ENCODE measurements at places on chromosomes 7 and 10.

DNA sequence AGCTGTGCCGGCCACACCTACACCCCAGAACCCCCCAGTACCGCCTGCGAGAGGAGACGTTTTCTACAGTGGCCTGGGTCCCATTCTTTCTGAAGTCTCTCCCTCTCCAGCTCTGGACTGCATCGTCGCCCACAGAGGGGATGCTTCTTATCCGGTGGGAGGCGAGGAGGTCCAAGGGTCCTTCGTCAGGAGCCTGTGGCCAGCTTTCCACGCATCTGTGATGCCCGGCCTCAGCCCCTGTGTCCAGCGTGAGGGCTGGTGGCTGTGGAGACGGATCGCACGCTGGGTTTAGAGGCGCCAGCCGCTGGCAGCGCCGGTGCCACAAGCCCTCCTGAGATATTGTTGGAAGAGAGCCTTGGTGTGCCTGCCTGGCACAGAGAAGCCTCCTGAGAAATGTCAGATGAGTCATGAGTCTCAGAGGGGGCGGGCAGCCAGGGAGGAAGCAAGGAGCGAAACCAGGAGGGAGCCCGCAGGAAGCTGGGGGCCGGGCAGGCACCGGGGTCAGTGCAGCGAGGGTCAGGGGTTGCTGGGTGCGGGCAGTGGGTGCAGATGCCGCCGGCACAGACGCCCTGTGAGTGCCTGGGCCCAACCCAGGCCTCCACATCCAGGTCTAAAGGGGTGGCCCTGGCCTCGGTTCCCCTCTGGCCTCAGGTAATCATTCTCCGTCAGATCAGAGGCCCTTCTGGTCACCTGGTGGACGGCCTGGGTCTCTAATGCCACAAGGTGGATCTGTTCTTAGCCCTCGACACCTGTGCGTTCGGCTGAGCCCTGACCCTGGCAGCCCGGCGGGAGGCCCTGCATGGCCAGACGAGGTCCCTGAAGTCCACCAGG is 86.0 kb upstream of the DIP2C start:
- no peak for DNase-seq

DNA sequence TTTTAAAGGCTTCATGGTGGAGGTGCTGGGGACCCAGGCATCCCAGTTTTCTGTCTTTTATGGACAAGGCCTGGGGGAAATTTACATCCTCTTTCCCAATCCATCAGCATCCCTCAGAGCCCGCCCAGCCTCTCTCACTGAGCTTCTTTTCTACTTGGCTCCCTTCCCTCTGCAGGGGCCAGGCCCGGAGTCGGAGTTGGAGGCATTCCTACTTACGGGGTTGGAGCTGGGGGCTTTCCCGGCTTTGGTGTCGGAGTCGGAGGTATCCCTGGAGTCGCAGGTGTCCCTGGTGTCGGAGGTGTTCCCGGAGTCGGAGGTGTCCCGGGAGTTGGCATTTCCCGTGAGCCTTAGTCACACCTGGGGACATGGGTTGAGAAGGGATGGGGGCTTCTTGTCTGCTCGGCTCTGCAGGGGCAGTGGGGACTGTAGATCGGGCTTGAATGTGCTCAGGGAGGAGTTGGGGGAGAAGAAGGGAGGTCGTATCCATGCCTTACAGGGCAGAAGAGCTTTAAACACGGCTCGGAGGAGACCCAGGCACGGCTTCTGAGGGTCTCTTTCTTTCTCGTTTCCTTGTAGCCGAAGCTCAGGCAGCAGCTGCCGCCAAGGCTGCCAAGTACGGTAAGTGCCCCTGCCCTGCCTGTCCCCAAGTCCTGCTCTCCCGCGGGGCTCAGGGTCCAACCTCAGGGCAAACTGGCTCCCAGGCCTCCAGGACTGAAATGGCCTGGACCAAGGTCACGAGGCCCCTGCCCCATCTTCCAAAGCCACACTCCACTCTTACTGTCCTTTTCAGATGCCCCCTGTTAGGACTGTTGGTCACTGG is 27.3 kb upstream of the LIMK1 start:
- DNase-seq, result no peak

DNA sequence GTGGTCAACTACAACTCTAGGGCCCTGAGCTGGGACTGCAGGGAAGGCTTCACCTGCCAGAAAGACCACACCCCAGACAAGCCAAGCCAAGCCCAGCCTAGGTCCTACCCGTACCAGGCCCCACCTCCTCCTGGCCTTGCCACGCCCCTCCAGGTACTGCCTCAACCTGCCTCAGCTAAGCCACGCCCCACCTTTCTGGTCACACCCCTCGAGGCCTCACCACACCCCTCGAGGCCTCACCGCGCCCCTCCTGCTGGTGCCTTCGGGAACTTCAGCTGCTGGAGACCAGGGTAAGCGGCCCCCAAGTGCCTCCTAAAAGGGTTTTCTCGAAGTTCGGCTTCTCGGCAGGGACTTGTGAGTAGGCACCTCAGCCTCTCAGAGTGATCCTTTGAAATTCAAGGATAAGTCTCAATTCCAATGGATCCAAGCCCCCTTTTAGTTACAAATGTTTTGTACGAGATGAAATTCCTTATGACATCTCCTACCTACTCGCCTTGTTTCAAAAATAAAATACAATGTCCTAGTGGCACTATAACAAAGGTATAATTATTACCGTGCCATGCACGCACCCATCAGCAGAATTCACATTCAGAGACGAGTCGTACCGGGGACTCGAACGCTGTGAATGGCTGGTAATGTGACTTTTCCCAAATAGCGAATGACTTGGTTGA is 171.2 kb downstream of the ARHGAP21 start:
- no peak for DNase-seq

- DNase-seq, result no peak
Measured at GRCh38 chr10:26221541-26221940, 5.0 kb downstream of the GAD2 start.

DNA sequence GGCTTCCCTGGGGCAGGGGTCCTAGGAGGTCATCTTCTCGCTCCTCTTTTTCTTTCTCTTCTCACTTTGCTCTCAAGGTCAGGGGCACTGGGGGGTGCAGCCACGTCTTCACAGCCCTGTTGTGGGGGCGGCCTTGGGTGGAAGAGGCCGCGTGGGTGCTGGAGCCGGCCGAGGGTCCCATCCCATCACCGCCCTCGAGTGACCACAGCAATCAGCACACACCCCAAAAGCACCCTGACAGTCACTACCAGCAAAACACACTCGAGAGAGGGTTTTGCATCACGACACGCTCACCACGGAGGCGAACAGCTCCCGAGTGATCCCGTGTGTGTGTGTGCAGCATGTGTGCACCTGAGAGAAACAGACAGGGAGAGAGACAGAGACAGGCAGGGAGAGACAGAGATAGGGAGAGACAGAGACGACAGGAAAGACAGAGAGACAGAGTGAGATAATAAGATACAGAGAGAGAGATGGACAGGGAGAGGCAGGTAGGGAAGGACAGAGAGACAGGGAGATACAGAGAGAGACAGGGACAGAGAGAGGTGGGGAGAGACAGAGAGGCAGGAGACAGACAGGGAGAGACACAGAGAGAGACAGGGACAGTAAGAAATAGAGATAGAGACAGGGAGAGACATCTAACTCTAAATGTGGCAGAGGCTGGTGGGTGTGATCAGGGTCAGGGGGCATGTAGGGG is 100.9 kb downstream of the WDR37 start:
- DNase-seq, result no peak

DNA sequence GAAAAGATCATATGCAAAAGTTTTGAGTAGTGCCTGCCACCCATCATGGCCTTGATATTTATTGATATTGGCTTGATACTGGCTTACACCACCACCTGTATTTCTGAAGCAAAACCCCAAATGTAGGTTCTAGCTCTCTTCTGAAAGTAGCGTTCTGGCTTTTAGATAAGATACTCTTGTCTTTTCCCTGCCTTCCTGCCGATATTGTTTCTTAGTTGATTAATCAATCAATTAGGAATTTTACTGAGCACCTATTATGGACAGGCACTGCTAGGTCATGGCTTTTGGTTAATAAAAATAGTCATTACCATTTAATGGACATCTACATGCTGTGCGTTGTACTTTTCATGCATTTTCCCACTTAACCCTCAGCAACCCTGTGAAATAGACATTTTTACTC is 7.9 kb downstream of the SFRP5 start:
- DNase-seq, result no peak

DNA sequence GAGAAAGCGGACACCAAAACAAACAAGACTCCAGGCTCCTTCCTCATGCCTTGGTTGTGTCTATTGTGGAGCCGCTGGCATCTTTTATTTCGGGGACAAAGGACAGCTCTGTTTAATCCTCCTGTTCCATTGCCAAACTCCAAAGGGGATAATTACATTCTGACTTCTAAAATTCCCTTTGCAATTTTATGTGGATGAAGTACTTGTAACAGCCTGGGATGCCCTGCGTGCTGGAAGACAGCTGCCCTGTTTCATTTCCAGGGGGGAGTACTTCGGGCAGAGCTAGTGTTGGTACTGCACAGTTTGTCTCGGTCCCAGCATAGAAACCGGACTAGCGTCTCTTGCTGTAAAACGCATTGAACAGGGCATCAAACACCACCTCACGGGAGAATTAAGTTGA is 90.9 kb downstream of the BAMBI start:
- no peak for DNase-seq

- DNase-seq, result no peak
Measured at GRCh38 chr7:6545398-6546126, 5.7 kb downstream of the GRID2IP start.

- no peak for DNase-seq
Measured at GRCh38 chr10:70905071-70906021, 17.0 kb upstream of the PCBD1 start.

DNA sequence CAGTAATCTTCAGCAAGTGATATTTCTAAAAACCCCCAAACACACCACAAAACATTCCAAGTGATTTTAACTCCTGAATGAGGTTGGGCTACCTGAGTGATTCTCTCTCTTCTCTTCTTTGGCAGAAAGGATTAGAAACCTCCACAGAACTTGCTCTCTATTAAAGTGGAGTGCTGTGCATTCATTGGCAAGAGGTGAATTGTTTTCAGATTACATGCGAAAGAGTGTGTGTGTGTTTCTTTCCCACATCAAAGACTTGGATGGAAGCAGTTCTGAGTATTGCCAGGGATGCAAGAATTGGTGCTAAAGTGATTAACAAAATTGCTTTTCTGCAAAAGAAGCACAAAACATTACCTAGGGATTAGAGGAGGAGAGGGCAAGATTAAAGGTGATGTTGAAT is 13.1 kb upstream of the FBXW4 start:
- no peak for DNase-seq

- no peak for DNase-seq
Measured at GRCh38 chr10:122649903-122650302, 49.7 kb downstream of the C10orf120 start.

DNA sequence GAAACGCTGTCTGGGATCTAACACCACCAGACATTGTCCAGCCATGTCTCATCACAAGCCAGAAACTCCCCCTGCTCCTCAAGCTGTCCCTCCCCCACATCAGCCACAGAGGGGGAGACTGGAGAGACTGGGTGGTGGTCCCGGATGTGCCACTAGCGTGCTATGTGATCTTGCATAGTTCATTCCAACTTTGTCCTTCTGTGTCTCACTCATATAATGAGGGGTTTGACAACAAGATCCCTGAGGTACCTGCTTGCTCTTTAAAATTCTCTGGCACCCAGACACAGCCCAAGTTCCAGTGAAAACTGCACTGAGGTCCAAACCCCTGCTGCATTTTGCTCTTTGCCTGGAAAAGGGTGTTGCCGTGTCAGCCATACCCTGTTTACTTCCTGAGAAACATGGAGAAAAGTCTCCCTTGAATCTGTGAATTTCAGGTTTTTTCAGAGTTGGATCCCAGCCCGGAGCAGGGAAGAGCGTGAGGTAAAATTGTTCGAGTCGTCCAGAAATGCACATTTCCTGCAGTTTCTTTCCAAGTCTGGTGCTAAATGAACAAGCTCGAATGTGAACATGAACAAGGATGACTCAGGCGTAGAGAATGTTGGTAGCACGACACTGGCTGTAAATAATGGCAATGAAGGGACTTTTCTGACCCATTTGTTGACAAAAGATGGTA is 156.6 kb downstream of the CCDC3 start:
- DNase-seq, result no peak

GRCh38 chr7:28474640-28475039 is 62.3 kb downstream of the CREB5 start:
- DNase-seq, result no peak

- DNase-seq, result no peak
Measured at GRCh38 chr7:156881679-156882078, 11.3 kb downstream of the LMBR1 start.

- no peak for DNase-seq
Measured at GRCh38 chr10:124280916-124281315, 137.8 kb downstream of the OAT start.

DNA sequence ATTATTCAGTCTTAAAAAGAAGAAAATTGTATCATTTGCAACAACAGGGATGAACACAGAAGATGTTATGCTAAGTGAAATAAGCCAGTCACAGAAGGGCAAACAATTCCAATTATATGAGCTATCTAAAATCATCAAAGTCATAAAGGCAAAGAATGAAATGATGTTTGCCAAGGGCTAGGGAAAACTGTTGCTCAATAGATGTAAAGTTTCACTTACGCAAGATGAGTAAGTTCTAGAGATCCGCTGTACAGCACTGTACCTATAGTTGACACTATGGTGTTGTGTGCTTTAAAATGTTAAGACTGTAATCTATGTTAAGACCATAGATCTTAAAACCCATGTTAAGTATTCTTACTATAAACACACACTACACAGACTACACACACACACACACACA is 904.6 kb upstream of the LRRN3 start:
- no peak for DNase-seq

DNA sequence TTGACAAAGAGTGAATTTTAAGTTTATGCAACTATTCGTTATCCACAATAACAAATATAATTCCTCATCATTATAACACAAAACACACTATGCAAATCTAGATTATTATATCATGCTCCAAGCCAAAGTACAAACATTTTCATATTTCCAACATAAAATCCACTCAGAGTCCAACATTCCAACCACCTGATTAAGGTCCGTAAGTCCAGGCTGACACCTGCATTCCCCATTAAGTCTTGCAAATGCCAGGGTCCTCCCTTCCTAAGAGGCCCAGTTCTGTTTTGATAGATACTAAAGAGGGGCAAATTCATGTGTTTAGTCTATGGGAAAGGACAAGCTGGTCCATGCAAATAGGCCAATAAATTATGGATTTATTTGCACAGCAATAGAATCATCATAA is 206.1 kb downstream of the POU6F2 start:
- no peak for DNase-seq

DNA sequence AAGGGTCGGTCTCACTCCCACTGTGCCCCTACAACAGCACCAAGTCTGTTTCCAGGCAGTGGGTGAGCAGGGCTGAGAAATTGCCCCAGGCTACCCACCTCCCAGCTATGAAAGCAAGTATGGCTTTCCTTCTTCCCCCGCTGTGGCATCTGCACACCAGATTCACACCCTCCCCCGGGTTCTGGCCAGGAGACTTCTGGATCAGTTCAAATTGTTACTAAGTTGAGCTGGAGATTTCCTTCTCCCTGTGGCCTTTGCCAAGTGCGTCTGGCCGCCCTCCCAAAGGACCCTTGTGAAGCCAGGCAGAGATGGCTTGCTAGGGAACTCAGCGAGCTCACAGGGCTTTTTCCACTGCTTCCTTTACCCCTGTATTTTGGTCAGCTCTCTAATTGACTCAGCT is 555.4 kb downstream of the SH2D4B start:
- no peak for DNase-seq

- no peak for DNase-seq
Measured at GRCh38 chr10:103144041-103144440, 49.0 kb downstream of the NT5C2 start.
